Muscle of arm (tissue), 14 donors: ENCODE measurements at places on chromosomes 2 and 18.

DNA sequence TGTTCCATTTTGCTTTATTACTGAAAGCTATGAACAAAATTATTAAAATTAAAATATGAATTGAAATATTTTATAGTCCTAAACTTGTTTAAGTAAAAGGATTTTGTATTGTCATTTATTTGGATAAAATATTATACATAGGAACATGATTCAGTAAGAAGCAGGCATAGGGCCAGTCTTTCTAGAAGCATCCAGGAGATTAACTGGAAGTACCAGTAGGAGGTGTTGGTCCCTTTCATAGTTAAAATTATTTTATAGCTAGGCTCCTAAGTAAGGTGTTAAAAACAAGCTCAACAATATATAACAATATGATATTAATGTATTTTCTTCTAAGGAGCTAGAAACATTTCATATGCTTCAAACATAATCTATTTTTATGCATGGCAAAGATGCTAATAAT lies 43.7 kb downstream of the FIGN start:
- DNase-seq, result no peak

DNA sequence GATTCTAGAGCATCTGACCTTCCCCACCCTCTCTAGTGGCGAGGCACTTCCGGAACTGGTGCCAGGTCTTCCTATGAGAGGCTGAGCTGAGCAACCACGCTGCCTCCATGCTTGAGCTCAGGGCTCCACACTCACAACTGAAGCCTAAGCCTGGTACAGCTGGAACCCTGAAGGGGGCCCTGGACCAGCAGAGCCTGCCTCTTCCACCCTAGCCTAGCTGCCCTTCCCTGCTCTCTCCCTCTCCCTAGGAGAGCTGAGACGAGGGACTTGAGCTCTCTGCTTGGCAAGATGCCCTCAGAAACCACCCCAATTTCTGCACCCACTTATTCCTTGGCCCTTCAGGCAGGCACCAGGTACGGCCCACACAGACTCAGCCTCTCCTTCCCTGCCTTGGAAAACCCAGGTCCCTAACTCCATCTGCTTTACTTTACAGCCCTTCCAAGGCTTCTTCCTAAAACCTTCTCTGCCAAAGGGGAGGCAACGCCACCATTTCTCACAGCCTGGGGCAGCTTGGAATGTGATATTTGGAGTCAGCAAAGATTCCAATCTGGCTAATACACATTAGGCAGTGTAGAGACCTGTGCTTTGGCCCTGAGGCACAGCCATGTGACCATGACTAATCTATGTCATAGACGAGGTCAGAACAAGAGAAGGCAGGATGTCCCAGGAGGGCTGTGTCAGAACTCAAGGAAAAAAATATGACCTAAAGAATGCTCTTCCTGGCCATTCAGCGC lies 18.8 kb downstream of the COX7A2L start:
- no peak for DNase-seq

- no peak for DNase-seq
Measured at GRCh38 chr2:23432531-23432930, 47.6 kb downstream of the KLHL29 start.

- no peak for DNase-seq
Measured at GRCh38 chr2:69742322-69742952, 503 bp downstream of the ANXA4 start.

GRCh38 chr2:160402997-160403979 lies 90.3 kb downstream of the RBMS1 start:
- no peak for DNase-seq

- no peak for DNase-seq
Measured at GRCh38 chr2:203352604-203353255, 24.5 kb downstream of the ABI2 start.

DNA sequence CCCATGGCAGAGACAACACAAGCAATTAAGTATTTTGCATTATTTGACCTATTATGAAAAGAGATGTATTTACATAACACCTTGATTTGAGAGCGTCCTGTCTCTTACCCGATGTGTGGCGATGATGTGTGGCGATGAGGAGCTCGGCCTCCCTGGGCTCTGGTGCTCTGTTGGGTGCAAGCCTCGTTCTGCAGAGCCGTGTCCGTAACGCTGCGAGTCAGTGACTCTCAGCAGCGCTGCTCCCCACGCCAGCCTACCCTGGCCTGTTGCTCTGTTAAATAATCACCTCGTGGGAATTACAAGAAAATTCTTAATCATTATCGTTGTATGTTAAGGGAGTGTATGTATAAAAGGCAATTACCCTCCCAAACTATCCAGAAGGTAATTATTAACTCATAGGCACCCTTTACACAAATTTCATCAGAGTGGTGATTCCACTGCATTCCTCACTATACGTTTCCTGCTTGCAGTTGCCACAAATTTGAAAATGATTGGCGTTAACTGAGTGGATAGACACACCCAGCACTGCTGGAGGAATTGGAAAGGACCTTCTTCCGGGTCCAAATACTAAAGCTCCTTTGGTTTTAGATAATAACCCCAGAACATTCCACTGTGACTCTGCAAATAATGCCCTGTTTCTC lies 52.0 kb upstream of the NFATC1 start:
- no peak for DNase-seq
